ENCODE measurements at places on chromosomes 3 and 15.

GRCh38 chr3:69748503-69748902, 9.2 kb downstream of the MITF start:
- no peak for DNase-seq

- no peak for DNase-seq
Measured at GRCh38 chr3:22439626-22440025, 688.6 kb upstream of the ZNF385D start.

- no peak for DNase-seq
Measured at GRCh38 chr3:138943724-138944653, 2.9 kb downstream of the FOXL2 start.

DNA sequence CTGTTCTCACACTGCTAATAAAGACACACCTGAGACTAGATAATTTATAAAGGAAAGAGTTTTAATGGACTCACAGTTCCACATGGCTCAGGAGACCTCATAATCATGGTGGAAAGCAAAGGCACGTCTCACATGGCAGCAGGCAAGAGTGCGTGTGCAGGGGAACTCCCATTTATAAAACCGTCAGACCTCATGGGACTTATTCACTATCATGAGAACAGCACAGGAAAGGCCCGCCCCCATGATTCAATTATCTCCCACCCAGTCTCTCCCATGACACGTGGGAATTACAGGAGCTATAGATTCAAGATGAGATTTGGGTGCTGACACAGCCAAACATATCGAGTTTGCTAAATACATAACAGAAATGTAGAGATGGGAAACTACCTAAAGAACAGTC, 39.5 kb upstream of the DGKG start:
- DNase-seq: no peak

GRCh38 chr15:67054676-67055075, 10.7 kb upstream of the SMAD3 start:
- no peak for DNase-seq

DNA sequence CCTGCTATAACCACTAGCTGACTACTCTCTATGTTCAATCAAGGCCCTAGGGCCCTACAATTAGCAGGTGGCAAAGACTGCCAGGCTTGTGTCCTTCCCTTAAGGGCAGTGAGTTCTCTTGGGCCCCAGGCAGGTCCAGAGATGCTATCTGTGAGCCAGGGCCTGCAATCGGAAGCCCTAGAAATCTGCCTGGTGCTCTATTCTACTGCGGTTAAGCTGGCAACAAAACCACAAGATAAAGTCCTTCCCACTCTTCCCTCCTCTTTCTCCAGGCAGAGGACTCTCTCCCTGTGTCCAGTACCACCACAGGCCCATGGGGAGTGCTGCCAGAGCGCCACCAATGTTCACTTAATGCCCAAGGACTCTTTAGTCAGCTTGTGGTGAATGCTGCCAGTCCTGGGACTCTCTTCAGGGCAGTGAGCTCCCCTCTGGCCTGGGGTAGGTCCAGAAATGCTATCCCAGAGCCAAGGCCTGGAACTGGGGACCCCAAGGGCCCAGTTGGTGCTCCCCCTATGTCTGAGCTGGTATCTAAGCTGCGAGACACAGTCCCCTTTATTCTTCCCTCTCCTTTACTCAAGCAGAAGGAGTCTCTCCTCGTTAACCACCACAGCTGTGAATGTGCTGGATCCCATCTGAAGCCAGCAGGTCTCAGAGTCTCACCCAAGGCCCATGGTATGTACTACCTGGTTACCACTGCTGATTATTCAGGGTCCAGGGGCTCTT, 34.7 kb downstream of the XXYLT1 start:
- DNase-seq: no peak

- no peak for DNase-seq
Measured at GRCh38 chr3:14320219-14320618, 82.2 kb upstream of the SLC6A6 start.

- DNase-seq: no peak
Measured at GRCh38 chr3:6994081-6994668, 133.3 kb downstream of the GRM7 start.

- DNase-seq: no peak
Measured at GRCh38 chr15:79673416-79674123, 223.2 kb downstream of the MTHFS start.

- no peak for DNase-seq
Measured at GRCh38 chr3:129526121-129526900, 2.1 kb upstream of the RHO start.

DNA sequence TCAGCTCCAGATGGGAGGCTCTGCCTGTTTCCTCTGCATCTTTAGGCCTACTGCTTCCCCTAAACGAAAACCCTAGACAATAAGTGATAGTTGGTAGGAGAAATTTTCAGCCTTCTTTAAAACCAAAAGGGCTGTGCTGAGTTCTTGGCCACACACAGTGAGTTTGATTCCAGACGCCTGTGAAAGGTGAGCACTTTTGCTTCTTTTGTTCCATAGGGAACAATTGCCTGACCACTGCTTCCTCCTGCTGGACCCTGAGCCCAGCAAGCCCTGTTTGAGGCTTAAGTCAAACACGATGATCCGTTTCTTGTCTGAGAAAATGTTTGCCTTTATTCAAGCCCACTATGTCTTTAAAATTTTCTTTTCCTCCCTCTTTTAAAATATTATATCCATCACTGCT, 493.9 kb downstream of the ZIC1 start:
- no peak for DNase-seq

GRCh38 chr3:99865321-99865720, 47.7 kb downstream of the CMSS1 start:
- no peak for DNase-seq

GRCh38 chr3:12339701-12340480, 51.0 kb downstream of the PPARG start:
- DNase-seq: no peak

- DNase-seq: no peak
Measured at GRCh38 chr15:32669896-32670611, 28.5 kb downstream of the SCG5 start.

DNA sequence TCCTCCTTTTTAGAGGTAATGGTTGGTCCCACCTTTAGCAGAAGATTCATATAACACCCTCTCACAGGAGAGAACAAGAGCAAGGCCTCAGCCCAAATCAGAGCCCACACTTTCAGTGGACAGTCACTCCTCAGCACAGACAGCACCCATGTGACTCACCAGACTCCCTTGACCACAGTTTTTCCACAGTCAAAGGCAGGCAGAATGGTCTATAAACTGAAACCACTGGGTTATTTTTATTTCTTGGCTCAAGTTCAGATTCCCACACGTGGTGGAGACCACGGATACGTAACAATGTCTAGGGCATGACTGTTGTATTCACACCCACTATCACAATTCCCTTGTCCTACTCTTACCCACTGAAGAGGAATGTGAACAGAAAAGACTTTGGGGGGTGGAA, 237.8 kb upstream of the UBE2E1 start:
- DNase-seq: no peak
